ENCODE measurements at places on chromosomes 13 and 19.

DNA sequence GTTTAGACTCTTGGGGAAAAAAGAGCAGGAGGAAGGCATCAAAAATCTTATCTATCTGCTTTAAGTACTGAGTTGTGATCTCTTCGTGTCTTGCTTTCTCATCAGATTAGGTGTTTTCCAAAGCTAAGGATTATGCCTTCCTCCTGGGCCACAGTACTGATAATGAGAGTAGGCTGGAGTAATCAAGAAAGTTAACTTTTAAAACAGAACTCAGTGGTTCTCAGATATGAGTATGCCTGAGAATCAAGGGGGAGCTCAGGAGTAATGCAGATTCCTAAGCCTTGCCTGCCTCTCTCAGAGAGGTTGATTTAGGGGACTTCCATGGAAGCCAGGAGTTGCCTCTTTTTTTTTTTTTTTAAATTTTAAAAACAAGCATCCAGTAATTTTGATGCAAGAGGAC, 23.5 kb downstream of the CDADC1 start:
- DNase-seq: no peak

- DNase-seq: no peak
Observed at GRCh38 chr19:56211718-56212117, 9.6 kb downstream of the ZSCAN5C start.

GRCh38 chr19:13978351-13979243, 26.3 kb downstream of the DCAF15 start:
- DNase-seq: no peak

GRCh38 chr19:58037927-58038687, 4.3 kb downstream of the ZSCAN1 start:
- no peak for DNase-seq

GRCh38 chr19:3071768-3072167, 9.5 kb upstream of the TLE5 start:
- no peak for DNase-seq

GRCh38 chr13:71015021-71015420, 852.0 kb downstream of the DACH1 start:
- DNase-seq: no peak

DNA sequence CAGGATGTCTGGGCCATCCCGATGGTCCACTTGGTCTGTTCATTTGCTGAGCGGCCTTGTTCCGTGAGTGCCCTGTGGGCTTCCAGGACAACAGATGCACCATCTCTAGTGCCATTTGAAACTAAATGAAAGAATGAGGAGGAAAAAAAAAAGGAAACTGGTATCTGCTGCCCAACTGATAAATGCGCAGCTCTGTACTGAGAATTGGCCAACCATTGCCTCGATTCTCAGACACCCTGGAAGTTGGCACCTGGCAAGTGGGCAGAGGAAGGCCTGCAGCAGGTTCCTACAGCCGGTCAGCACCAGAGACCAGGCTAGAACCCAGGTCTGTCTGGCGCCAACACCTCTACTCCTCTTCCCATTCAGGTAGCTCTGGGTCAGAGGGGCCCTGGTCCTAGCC, 18.9 kb downstream of the SLC7A1 start:
- no peak for DNase-seq

DNA sequence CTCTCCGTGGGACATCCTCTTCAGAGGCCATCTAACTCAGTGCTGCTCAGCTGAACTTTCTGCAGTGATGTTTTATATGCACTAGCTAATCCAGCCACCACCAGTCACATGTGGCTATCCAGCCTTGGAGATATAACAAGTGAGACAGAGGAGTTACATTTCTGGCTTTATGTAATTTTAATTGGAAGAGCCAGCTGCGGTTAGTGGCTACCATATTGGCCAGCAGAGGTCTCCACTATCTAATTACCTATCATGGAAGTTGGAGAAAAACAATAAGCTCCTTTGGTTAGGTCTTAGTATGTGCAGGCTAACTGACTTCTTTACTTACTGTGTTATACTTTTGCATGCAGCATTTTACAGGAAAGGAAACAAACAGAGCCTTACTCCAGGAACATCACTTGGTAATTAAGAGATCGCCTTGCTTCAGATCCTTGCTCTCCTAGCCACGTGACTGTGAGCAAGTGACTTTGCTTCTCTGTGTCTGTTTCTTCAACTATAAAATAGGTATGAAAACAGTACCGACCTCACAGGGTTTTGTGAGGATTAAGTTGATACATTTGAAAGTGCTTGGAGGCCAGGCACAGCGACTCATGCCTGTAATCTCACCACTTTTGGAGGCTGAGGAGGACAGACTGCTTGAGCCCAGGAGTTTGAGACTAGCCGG, 1.6 kb upstream of the KLK10 start:
- DNase-seq: no peak

GRCh38 chr19:16281743-16282142, 42.9 kb upstream of the KLF2 start:
- no peak for DNase-seq

GRCh38 chr13:93552596-93552995, 326.0 kb downstream of the GPC6 start:
- no peak for DNase-seq

GRCh38 chr19:42628411-42629140, 33.9 kb upstream of the CEACAM8 start:
- DNase-seq: no peak

DNA sequence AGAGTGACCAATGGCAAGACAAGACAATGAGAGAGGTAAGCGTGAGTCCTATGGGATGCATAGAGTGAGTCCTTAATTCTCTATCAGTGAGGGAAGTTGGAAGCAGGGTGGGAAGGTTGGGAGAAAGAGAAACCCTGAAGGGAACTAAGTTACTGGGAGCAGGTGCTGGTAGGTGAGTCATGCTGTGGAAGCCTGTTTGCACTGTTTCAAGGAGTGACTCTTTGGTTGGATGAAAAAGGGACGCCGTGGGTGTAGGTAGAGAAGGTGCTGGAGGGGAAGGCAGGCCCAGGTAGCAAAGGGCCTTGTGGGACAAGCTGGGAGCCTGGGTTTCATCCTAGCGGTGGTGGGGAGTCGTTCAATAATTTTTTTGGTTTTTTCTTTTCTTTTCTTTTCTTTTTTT, 21.9 kb downstream of the IGFL1 start:
- DNase-seq: no peak

DNA sequence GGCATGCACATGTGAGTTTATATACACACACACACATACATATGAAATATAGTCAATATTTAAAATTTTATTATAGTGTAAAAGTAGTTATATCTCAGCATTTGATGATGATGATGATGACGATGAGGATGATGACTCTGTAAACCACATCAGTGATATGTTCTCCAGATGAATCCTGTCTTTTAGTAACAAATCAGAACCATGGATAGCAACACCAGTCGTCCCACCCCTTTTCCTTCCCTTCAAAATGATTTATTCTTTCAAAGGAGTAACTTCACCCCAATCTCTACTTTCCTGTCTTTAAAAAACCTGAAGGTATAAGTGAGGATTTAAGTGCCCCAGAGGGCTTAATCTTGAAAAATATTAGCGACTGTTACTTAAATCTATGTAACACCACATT, 74.1 kb downstream of the DCLK1 start:
- DNase-seq: no peak

GRCh38 chr13:77235456-77236022, 91.4 kb downstream of the MYCBP2 start:
- DNase-seq: no peak

DNA sequence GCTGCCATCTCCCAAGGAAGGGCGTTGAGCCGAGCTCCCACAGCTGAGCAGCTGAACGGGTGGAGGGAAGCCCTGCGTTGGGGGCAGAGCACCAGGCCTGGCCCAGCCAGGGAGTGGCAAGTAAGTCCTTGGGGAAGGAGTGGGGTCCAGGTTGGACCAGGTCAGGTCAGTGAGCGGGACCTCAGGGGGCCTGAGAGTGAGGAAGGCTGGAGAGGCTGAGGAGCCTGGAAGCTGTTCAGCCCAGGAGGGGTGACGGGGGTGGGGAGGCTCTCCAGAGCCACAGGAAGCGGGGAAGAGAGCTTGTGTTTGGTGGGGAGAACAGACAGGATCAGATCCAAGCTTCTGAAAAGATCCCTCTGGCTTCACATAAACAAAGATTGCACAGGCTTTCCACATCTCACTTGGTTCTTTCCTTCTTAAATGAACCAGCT, 55.4 kb upstream of the ATP12A start:
- DNase-seq: no peak

- no peak for DNase-seq
Observed at GRCh38 chr13:109816112-109816807, 29.9 kb upstream of the IRS2 start.

DNA sequence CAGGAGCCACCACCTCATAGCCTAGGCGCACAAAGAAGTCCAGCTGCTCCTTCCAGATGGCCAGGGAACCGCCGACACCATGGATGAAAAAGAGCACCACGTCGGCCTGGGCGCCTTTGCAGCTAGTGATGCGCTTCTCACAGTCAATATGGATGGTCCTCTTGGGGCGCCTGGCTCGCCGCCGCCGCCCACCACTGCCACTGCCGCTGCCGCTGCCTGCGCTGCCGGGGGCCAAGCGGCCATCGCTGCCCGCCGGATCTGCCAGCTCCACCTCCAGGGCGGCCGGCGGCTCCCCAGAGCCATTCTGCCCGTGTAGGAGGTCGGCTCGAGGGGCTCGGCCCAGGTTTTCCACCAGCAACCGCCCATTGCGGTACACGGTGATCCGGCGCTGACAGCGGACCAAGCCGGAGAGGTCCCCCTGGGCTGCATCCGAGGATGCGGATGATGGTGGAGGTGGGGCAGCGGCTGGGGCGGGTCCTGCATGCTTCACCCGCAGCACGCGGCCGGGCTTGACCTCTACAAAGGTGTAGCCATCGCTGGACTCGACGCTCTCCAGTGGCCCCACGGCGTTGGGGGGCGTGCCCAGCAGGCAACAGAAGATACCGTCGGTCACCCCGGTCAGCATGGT, 2.1 kb downstream of the ABHD8 start:
- DNase-seq: no peak

GRCh38 chr19:28103921-28104320, 1109.0 kb downstream of the UQCRFS1 start:
- no peak for DNase-seq

- DNase-seq: no peak
Observed at GRCh38 chr19:56271151-56271550, 1.4 kb upstream of the EDDM13 start.

- no peak for DNase-seq
Observed at GRCh38 chr13:37686501-37686900, 87.9 kb upstream of the POSTN start.

DNA sequence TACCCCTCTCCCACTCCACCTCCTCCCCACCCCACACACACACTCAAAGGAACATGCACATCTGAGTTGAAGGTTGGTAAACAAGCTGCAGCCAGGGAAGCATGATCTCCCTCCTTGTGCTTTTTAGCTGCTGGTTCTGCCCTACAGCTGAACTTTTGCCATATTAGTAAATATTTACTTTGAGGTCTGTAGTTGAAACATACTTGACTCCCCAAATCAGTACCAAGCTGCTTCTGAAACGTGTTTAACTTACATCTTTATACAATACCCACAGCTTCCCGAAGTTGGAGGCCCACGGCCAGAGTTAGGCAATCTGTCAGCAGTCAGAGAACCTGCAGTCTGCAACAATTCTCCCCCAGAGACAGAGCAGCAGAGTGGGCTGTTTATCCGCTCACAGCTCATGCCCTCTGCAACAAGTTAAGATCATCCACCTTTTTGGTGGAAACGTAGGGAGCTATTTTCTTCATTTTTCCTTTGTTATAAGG, 1.5 kb upstream of the PCDH20 start:
- no peak for DNase-seq

DNA sequence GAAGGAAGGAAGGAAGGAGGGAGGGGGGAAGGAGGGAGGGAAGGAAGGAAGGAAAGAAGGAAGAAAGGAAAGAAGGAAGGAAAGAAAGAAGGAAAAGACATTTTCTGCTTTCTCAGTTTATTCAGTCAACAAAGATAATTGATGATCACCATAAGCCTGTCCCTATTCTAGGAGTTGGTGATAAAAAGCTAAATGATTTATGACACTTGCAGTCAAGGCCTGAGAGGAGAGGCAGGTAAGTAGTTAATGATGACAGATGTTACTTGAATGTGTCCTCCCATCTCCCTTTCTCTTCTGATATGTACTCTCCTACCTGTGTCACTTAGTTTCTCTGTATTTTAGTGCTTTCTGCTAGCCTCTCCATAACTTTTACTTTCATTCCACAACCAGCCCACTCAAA, 141.3 kb downstream of the SLITRK6 start:
- DNase-seq: no peak

GRCh38 chr13:26133286-26133685, 81.5 kb upstream of the SHISA2 start:
- DNase-seq: no peak

- no peak for DNase-seq
Observed at GRCh38 chr13:34942732-34943435, 814 bp downstream of the NBEA start.

GRCh38 chr13:108030769-108031168, 184.6 kb downstream of the LIG4 start:
- no peak for DNase-seq

DNA sequence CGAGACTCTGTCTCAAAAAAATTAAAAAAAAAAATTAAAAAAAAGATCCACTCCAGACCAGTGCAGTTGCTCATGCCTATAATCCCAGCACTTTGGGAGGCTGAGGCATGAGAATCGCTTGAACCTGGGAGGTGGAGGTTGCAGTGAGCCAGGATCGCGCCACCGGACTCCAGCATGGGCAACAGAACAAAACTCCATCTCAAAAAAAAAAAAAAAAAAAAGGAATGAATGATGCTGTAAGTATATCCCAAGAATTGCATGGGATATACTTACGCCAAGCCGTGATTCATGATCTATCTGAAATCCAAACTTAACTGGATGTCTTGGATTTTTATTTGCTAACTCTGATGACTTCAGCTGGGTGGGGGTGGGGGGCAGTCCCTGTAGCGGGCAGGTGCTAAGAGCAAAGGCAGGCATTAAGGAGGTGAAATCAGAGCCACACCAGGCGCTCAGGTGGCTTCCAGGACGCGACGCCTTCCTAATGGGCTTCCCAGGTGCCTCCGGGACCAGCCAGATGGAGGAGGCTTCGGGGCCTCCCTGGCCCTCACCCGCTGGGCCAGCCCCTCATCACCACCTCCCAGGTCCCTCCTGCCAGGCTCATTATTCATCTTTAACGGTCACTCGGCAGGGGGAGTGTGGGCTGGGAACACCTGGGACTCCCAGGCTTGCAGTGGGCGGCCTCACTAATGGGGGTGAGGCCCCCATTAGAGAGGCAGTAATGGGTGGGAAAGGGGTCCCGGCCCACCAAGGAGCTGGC, 11.4 kb upstream of the FUT5 start:
- DNase-seq: no peak

DNA sequence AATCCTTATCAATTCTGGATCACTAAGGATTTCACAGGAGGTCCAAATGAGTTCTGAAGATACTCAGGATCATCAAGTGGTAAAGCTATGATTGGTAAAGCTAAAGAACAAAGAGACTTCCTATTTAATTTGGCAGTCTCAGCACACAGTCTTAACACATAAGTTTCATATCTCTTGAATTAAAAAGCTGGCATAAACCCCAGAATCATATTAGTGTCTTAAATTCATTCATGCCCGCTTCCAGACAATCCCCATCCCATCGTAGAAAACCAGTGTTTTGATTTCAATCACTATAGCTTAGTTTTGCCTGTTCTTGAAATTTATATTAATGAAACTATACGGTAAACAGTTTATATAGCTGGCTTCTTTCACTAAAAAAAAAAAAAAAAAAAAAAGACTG, 278.7 kb downstream of the DIAPH3 start:
- no peak for DNase-seq

All from cerebellar nuclear complex (tissue), 1 donor.